T-cell (primary cell): ENCODE measurements at places on chromosomes 13 and 19. TPM values are rescaled to one million over a fixed set of nuclear protein-coding genes. Genes with fewer than 3 reads are reported as not detected.

RASIP1 gene
- total RNA-seq = not detected

SIGLEC11 gene
- not detected for total RNA-seq

PRKCSH gene
- total RNA-seq = 271 TPM

CGB1 gene
- total RNA-seq = not detected

PNMA8B gene
- total RNA-seq = 1.1 TPM

ZNF534 gene
- total RNA-seq = 0.42 TPM

CGB5 gene
- not detected for total RNA-seq

NR2F6 gene
- 6.4 TPM for total RNA-seq

ZIC5 gene
- 0.09 TPM for total RNA-seq

NUDT15 gene
- total RNA-seq = 5.1 TPM

URAD gene
- not detected for total RNA-seq

KLK4 gene
- not detected for total RNA-seq

CNMD gene
- not detected for total RNA-seq

FPR1 gene
- total RNA-seq = 0.19 TPM
